CD4-positive, alpha-beta memory T cell (primary cell): ENCODE measurements at places on chromosomes 5 and 9. TPM values are rescaled to one million over a fixed set of nuclear protein-coding genes. Genes with fewer than 3 reads are reported as not detected.
A peak's percentile ranks its signal among the peaks of the same experiment; 100 is the strongest.

DNA sequence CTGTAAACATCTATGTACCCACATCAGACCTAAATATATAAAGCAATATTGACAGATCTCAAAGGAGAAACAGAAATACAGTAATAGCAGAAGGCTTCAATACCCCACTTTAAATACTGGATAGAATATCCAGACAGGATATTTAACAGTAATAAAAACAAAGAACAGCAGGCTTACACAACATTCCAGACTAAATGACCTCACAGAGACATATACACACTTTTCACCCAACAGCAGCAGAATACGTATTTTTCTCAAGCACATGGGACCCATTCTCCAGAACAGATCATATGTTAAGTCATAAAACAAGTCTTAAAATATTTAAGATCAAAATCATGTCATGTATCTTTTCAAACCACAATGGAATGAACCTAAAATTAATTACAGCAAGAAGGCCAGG, 76.8 kb downstream of the CAMSAP1 start:
- H3K36me3 ChIP-seq = no peaks in the 10 kb centered on the region
- H3K4me1 ChIP-seq = no peaks in the 10 kb centered on the region
- DNase-seq = no peak
- H3K4me3 ChIP-seq = no peak overlapping the region
- H3K27me3 ChIP-seq = no peaks in the 10 kb centered on the region

DNA sequence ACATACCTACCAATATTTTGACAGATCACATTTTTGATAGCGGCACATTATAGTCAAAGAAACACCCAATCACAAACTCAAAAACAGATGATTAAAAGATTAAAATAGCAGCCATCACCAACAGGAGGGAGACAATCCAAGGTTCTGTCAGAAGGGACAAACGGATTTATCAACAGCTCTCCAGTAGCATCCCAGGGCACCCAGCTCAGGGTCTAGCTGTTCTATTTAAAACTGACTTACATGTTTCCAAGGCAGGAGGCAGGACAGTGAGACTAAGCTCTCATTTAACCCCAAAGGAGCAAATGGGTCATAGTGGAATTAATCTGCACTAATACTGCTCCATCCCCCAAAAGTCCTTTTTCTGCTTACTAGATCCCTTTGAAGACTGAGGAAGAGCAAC, 3.2 kb downstream of the AGTPBP1 start:
- H3K4me3 ChIP-seq = no peak overlapping the region
- no peaks in the 10 kb centered on the region for H3K36me3 ChIP-seq
- H3K27me3 ChIP-seq = no peaks in the 10 kb centered on the region

The RAB3C gene
- not detected for polyA plus RNA-seq

The LPAR1 gene
- not detected for polyA plus RNA-seq

The IRX2 gene
- not detected for polyA plus RNA-seq

The FOXD1 gene
- polyA plus RNA-seq = not detected

DNA sequence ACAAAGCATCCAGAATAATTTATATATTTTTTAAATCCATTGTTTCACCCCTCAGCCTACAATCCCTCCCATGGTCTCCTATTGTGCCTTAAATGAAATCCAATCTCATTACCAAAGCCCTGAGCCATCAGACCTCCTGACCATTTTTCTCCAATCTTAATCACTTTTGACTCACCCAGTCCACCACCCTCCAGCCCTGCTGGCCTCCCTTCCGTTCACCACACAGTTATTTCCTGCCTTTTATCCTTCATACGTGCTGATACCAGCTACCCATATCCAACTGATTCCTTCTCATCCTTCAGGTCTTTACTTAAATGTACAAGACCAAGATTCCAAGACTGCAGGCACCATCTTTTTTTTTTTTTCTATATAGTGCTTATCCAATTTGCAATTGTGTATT, 1026.7 kb upstream of the DMAC1 start:
- H3K27ac ChIP-seq = no peak overlapping the region
- no peaks in the 10 kb centered on the region for H3K36me3 ChIP-seq
- H3K4me1 ChIP-seq = no peaks in the 10 kb centered on the region

DNA sequence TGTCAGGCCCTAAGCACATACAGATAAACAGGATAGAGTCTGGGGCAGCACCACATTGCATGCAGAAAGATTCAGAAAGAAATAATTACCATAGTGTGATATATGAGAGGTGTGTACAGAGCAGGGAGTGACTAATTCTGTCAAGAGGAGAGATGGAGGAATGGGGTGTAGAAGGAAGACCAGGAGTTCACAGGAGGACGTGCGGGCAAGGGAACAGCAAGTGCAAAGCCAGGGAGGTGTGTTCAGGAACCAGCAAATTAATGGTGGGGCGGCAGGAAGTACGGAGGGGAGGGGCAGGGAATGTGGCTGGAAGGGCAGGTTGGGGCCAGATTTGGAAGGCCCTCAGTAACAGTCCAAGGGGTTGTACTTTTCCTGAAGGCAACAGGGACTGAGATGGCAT, 17.4 kb downstream of the EGR1 start:
- no peaks in the 10 kb centered on the region for H3K27me3 ChIP-seq
- H3K4me1 ChIP-seq = no peaks in the 10 kb centered on the region
- no peaks in the 10 kb centered on the region for H3K36me3 ChIP-seq
- no peak overlapping the region for H3K4me3 ChIP-seq
- H3K27ac ChIP-seq = no peak overlapping the region

The SPINK6 gene
- polyA plus RNA-seq = not detected

The SLC4A9 gene
- polyA plus RNA-seq = not detected

The CTXN3 gene
- polyA plus RNA-seq = not detected

- no peak overlapping the region for H3K4me3 ChIP-seq
- peaks cover 42% of the 10 kb centered on the region for H3K4me1 ChIP-seq
- H3K27ac ChIP-seq = peak overlapping the region; percentile 51
- H3K36me3 ChIP-seq = no peaks in the 10 kb centered on the region
- H3K27me3 ChIP-seq = no peaks in the 10 kb centered on the region
Observed at GRCh38 chr9:98168941-98169488, 23.4 kb downstream of the CORO2A start.

DNA sequence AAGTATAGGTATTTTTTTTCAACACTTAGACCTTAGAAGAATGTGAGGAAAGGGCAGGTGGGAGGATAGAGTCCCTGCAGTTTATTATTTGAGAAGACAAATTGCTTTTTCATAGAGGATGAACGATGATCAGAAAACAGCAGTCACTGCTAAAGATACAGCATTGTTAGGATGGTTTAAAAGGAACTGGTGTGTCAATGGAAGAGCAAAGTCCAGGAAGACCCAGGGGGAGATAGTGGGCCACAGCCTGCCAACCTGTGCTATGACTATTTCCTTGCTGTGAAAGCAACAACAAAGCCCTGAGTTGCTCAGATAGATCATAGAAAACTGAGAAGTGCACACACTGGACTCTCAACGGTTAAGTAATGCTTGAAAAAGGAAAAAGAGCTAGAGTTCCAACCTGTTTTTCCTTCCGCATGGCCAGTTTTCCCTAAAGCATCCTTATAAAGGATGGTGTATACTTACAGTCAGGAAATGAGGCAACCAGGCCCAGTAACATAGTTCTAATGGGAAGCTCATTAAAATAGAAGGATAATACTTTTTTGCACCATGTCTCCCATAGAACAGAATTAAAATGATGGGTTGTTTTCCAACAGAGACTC, 153.8 kb downstream of the CEMIP2 start:
- DNase-seq = no peak
- H3K27me3 ChIP-seq = no peaks in the 10 kb centered on the region
- H3K36me3 ChIP-seq = no peaks in the 10 kb centered on the region
- no peak overlapping the region for H3K27ac ChIP-seq
